ENCODE measurements at places on chromosomes 2 and 18. TPM values are rescaled to one million over a fixed set of nuclear protein-coding genes. Genes with fewer than 3 reads are reported as not detected.

- no peak for DNase-seq
Observed at GRCh38 chr2:216904974-216905373, 45.1 kb upstream of the TNP1 start.

DSEL gene
- 11.1 TPM for polyA plus RNA-seq

TMEM163 gene
- not detected for polyA plus RNA-seq

SLC9A4 gene
- polyA plus RNA-seq: 0.18 TPM

DSG1 gene
- not detected for polyA plus RNA-seq

DNA sequence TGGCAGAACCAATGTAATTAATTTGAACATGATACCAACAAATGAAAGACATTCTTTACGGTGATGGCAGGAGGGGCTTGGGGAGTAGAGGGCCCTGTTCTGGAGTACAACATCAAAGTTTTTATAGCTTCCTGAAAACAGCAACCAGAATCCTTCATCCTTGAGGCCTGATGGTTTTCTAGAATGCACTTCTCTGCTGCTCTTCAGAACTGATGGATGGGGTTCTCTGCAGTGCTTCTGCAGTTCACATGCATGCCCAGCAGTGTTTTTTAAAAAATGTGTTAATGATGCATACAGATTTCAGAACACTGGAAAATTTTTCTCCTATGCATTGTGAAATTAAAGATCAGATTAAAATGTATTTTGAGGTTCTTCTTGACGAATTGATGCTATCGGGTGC lies 2.5 kb downstream of the LTBP1 start:
- DNase-seq: no peak

DNA sequence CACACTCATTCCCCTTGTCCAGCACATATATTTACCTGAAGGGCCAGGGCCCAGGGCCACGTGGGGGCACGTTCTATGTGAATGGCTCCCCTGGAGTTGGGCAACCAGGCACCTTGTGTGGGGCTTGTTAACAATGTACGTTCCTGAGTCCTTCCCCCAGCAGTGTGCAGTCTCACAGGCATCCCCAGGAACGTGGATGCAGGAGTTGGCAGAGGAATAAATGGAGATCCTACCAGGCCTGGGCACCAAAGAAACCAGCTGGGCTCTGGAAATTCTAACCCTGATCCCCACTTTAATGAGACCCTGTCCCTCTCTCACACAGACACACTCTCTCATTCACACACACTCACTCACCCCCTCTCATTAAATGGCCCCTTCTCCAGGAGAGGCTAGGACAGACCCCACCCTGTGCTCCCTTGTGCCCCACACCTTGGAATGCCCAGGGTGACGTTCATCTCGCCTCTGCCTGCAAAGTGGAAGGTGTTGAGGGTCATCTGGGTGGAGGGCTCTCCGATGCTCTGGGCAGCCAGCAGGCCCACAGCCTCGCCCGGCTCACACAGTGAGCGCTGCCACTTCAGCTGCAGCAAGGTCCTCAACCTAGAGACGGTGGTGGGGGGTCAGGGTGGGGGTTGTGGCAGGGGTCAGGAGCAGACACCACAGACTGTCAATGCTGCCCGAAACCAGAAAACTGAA lies 65.6 kb downstream of the POLR1A start:
- no peak for DNase-seq

GRCh38 chr18:3930126-3931012 lies 480.4 kb downstream of the TGIF1 start:
- no peak for DNase-seq

DNA sequence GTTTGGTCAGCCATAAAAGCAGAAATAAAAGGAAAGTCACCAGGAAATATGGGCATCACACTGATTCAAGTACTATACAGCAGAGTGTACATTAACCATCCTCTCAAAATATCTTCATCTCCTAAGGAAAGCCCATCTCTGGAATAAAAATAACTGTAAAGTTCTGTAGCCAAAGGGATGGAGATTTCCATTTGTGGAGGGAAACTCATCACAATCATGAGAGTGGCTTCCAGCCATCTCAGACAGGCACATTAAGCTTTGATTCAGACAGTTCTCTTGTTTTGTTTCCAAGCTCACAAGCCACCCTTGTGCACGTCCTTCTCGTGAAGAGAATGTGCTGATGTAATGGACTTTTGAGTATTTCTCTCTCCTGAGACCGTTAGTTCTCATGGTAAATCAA lies 695.5 kb downstream of the LRRTM4 start:
- peak; percentile 2 for DNase-seq

DNA sequence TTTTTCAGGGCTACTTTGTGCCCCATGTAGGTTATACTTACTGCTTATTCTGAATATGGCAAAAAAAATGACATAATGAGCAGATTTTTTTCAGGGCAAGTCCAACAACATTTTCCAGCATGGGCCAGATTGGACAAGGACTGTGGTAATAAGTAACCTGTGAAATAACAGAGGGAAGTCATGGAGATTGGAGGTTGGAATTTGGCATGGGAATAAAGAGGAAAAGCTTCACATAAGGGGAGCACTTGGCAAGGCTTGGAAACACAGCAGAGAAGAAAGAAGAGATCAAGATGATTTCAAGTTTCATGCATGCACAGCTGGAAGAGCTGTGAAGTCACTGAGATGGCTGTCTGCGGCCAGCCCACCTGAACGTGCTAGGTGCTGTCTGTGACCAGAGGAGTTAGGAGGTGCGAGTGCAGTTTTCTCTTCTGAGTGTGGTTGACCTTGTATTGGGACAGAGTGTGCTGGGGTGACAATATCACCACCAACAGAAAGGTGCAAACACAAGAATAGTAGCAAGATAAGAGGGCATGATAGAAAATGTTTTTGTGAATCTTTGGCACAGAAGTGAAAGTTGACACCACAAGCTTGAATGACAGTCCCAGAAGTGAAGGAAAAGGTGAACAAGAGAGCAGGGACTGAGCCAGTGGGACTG lies 71.1 kb upstream of the DSC1 start:
- DNase-seq: no peak

ATP8B1 gene
- polyA plus RNA-seq: 4.1 TPM

- DNase-seq: no peak
Observed at GRCh38 chr2:112637289-112637660, 8.5 kb upstream of the SLC20A1 start.

EPB41L3 gene
- polyA plus RNA-seq: 131 TPM

PARD3B gene
- polyA plus RNA-seq: 11.3 TPM

GRCh38 chr2:196200557-196200956 lies 29.2 kb upstream of the STK17B start:
- DNase-seq: no peak

DNA sequence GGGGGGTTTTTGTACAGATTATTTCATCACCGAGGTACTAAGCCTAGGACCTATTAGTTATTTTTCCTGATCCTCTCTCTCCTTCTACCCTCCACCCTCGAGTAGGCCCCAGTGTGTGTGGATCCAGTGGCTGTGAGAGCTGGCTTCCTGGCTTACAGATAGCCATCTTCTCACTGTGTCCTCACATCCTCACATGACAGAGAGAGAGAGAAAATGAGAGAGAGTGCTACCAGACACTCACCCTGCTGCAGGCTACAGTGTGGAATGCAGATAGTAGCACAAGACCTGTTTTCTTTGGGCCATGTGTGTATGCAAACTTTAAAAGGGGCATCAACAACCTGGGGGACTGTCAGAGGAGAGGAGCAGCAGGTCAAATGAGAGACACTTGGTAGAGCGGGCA lies 9.5 kb downstream of the KCNK3 start:
- DNase-seq: no peak

GRCh38 chr18:59612381-59612780 lies 84.8 kb downstream of the CCBE1 start:
- DNase-seq: peak; percentile 75

GRCh38 chr2:17821535-17822444 lies 5.5 kb downstream of the MSGN1 start:
- DNase-seq: no peak
